ENCODE measurements at places on chromosomes 16 and 17.

GRCh38 chr16:17804857-17805256, 334.1 kb upstream of the XYLT1 start:
- DNase-seq, result no peak

GRCh38 chr17:42387661-42388380, 421 bp downstream of the STAT3 start:
- no peak for DNase-seq

DNA sequence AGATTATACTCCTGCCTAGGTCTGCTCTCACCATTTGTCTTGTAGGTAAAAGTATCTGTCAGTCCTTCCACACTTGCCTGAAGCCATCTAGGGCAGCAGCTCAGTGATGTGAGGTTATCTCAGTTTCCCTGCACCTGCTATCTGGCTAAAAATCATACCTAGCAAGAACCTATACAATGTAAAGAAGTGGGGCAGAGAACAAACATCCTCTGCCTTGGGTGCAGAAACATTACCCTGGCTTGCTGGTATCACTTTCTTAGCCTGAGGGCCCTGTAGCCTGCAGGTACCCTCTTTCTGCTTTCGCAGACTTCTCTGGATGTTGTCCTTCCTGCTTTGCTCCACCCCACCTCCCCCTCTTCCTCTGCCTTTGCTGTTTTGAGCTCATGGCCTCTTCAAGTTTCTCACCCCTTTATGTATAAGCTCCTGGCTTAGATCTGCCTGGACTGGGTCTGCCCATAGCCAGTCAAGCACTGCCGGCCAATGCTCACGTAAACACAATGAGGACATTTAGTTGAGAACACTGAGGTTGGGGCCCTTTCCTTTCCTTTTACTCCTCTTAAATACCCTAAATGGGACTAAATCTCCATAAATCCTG, 8.7 kb upstream of the SDK2 start:
- DNase-seq, result no peak

- no peak for DNase-seq
These were observed 1.2 kb downstream of the PCGF2 start for GRCh38 chr17:38746849-38747462.

DNA sequence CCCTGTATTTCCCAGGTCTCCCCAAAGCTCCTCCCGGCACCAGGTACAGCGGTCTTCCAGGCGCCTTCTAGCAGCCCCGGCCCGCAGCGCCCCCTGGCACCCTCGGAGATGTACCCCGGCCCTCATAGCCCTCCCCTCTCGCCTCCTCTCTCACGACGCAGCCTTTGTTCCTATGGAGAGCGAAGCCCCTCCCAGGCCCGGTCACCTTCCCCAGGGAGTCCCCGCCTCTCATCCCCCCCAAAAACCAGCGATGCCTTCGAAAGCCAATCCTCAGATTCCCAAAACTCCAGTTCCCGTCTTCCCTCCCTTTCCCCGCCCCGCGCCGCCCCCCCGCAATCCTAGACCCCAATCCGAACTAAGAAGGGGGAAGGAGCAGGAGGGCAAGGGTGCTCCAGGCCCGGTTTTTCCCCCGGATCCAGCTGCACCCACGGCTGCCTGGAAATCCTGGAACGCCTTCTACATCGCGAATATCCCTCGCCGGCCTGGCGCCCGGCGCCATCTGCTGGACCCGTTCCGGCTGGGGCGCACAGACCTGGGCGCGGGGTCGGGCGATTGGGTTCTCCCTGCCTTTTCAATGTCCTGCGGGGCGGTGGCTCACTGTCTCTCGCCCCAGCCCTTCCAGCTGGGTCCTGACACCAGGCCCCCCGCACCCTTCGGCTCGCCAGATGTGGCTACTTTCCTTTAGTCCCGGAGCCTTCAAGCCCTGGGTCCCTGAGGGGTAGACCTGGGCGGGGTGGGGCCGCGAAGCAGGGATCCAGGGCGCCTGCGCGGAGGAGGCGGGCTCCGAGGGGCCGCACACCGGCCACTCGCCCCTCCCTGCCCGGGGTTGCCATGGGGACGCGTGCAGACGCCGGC, at the start of gene DNAH2:
Gene DNAH2 (plus strand): TSS at position 844 of the 855 bp plus-strand sequence. CDS start 1,991 bp downstream, outside the sequence.
- DNase-seq, result peak; percentile 16

DNA sequence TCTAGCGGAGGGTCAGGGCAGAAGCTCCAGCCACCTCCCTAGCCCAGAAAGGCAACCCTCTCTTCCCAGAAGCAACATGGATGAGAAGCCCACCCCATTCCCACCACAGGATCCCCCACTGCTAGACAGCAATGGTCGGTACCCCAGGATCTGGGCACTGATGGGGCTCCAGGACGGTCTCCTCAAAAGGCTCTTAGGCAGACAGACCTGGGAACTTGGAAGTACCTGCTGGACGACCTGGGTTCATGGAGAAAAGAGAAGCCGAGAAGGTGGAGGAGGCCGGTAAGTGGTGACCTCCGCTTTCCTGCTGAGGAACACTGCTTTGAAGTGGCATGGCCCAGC, 96.6 kb downstream of the TBC1D16 start:
- DNase-seq, result no peak

DNA sequence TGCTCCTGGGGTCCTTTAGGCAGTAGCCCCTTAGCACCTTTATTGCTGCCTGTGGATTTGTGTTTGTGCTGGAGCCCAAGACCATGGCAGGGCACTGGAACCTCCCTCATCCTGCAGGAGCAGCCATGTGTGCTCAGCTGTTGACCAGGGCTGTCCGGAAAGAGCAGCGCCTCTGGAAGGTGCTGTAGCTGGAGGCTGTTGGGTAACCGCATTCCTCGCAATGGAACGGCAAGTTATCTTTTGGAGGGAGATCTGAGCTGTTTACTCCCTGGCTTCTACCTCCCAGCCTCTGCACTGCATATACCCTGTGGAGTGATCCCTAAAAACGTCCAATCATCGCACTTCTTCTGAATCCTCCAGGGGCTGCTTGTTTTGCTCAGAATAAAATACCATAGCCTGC, 291.0 kb downstream of the SNX29 start:
- no peak for DNase-seq

DNA sequence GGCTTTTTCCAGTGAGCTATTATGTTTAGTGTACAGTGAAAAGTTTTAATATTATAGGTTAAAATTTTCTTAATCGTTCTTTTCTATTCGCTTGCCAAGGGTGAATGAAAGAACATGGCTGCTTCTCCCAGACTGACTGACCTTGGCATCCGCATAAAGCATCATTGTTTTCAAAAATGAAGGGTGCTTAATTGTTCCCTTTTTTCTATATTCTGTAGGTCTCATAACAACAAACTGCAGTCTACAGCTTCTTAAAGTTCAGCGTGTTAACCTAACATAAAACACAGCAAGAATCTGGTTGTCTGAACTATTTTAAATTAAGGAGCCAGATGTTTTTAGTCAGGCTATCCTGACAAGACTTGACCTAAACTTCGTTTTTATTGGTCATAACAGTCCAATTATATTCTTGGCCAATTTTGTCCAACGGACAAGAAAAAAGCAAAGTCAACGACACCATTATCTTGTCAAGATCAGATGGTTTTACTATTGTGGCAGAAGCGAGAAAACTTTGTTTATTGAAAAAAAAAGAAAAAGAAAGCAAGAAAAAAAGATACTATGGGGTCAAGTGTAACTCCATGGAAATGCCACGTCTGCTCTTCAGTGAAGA, 14.1 kb downstream of the C17orf58 start:
- no peak for DNase-seq

GRCh38 chr17:59828478-59828760, 64.3 kb downstream of the TUBD1 start:
- DNase-seq, result no peak

All from thoracic aorta (tissue), 2 donors.